ENCODE measurements at places on chromosomes 4 and X.

DNA sequence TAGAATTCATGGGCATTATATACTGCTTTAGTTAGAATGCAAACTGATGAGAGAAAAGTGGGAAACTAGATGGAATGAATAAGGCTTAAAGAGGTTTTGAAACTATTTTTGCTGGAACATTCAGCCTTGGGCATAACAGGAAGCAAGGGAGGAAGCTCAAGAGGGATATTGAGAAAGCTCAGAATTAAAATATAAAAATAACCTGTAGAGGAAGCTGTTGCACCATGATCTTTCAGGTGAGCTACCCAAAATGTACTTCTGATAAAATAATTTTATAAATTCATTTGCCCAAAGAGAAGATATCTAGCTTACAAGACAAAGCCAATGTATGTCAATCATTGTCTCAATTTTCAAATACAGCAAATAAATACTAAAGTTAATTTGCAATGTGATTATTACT, 11.3 kb downstream of the GC start:
- DNase-seq: no peak

DNA sequence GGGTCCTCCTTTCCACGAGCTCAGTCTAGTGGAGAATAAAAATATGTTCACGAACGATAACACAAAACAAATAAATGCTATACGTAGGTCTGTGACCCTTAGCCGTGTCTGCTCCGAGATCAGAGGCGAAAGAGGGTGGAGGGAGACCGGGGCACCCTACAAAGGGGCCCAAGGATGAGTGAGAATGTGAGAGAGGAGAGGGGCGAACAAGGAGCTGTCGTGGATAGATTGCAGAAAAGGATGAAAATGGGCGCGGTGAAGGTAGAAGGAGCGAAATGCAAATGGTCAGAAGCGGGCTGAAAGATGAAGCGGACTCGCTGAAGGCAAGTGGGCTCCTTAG, 6.2 kb upstream of the ZBTB33 start:
- DNase-seq: no peak

DNA sequence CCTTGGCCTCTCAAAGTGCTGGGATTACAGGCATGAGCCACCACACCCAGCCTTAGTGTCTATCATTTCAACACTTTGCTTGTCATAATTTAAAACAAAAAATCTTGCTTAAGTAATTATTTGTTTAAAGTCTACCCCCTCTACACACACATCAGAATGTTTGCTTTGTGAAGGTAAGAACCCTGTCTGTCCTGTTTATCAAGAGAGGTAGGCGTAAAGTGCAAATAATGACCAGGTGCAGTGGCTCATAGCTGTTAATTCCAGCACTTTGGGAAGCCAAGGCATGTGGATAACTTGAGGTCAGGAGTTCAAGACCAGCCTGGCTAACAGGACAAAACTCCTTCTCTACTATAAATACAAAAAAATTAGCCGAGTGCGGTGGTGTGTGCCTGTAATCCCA, 326.7 kb upstream of the CLNK start:
- DNase-seq: no peak

GRCh38 chr4:112894951-112895350, 154.5 kb upstream of the ANK2 start:
- DNase-seq: no peak

DNA sequence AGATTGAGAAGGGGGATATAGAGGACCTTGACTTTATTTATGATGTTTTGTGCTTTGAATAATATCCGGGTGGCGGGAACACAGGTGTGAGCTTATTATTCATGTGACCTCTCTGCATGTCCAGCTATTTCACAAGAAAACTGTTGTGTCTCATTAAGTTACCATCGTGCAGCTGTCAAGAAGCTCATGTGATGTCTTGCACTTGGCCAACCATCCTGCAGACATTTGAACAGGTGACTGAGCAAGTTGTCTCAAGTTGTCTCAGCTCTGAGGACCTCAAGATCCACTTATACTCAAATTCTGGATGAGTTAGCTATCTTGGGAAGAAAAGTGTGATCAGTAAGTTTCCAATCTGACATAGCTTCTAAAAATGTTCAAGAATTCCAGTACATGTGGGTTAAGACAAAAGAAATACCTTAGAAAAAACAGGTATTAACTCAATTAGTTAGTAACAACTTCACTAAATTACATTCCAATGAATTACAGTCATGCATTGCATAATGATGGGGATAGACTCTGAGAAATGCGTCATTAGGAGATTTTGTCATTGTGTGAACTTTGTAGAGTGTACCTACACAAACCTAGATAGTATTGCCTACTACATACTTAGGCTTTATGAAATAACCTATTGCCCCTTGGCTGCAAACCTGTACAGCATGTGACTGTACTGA, 462.2 kb downstream of the INPP4B start:
- no peak for DNase-seq

DNA sequence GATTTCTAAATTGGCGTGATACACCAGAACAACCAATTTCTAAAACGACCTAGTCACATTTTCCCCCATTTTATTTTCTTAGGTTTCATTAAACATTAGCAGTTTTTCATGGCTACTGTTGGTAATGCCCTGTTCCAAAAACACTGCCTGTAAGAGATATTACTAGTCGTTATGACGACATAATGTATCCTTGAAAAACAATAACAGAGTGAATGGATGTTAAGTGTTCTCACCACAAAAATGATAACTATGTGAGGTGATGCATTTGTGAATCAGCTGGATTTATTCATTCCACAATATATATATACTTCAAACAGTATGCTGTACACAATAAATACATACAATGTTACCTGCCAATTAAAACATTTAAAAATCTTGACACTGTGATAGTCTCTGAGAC, 1147.6 kb upstream of the PCDH10 start:
- DNase-seq: no peak

DNA sequence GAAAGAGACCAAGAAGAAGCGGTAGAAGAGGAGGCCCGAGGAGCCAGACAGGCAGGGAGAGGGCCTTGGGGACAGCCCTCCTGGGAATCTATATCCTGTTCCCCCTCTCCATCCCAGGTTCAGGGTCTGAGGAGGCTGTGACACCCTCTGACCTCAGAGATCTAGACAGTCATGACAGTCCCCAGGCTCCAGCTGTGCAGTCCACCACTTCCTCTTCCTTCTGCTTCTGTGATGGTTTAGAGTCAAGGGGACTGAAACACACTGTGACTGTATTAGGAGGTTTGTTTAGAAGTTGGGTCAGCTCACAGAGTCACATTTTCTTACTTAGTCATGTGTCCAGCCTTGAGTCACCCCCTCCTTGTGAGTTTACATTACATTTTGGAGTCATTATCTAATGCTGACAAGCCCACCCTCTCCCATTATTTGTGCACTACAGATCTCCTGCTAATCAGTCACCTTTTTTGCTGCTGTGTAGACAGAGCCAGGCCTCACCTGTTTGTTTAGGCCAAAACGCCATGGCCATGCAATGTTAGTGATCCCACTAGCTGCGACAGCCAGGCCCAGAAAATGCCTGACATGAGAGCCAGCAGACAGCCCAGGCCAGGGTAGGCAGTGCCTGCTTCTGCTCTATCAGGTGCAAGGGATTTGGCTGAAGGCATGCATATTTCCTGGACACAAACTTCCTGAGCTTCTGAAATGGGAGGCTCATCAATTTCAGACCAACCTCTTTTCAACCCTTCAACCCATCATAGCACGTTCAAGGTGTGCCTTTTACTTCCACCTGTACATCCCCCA, 26.0 kb downstream of the MANBA start:
- no peak for DNase-seq

DNA sequence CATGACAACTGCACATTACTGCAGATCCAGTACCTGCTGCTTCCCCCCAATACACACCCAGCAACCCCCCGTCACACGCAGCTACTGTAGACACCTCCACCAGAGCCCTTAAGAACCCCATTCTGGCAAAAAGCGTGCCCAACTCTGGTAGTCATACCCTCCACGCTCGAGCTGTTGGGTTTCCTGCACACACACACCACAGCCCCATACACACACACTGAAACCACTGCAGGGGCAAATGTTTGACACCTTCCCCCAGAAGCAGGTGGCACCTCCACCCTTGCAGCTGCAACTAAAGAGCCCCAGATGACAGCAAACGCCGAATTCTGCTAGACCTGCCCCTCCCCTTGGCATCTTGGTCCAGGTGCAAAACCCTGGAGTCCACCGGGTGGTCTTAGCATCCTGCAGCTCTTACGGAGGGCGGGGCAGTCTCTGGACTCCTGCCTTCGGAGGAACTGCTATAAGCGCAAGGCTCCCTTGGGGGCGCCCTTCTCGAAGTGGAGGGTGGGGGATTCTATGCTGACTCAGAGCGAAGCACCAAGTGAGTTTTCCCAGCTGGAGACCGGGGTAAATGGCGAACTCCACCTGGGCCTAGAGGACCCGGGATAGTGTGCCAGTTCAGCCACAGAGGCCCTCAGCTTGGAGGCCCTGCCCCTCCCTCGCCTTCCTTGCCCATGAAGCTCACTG, 1.5 kb downstream of the FRMPD3 start:
- DNase-seq: no peak

- DNase-seq: no peak
These were observed 407.4 kb downstream of the TEX13C start for GRCh38 chrX:125727117-125727516.

GRCh38 chr4:152996111-152996571, 60.0 kb downstream of the FHDC1 start:
- no peak for DNase-seq
